Lower leg skin (tissue), 4 donors: ENCODE measurements at places on chromosomes 5 and 9.

DNA sequence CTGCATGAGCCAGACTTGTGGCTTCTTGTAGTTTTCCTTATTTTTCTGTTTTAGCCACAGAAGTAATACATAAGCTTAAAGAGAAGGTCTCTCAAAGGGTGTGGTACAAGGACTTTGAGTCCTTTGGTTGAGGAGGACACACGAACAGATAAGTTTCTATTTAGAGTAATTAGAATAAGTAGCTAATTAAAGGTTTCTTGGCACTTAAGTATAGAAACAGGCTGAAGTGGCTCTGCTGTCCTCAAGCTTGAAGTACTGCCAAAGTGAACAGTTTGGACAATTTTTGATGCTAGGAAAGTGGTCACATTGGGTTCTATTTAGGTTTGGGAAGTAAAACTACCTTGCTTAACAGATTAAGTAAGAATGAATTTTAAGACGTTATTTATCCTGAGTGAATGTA lies 278.3 kb upstream of the MPDZ start:
- DNase-seq: no peak

GRCh38 chr5:163841-164240 lies 27.5 kb upstream of the LRRC14B start:
- DNase-seq: peak; percentile 50

DNA sequence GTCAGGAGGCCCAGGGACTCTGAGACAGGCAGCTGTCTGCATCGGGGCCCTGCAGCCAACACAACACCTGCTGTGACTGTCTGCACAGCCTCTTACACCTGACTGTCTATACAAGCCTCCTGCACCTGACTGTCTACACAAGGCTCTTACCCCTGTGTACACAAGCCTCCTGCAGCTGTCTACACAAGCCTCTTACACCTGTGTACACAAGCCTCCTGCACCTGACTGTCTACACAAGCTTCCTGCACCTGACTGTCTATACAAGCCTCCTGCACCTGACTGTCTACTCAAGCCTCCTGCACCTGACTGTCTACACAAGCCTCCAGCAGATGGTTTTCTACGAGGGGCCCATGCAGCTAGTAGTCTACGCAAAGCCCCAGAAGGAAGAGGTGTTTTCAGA lies 18.6 kb downstream of the IRX2 start:
- no peak for DNase-seq

DNA sequence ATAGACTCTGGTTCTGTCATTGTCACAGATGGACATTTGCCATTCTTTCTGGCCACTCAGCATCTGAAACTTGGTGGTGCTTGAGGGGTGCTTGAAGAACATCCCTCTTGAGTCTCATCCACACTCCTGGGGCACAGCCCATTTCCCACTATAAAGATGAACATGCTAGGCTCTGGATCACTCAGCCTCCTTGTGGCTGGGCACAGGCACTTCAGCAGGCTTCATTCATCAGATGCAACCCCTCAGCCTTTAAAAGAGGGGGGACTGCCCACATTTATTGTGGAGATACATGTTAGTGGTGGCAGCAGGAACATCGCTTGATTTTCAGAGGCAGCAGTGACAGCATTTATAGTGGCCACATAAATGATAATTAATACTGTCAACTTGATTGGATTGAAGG lies 124.7 kb upstream of the NIPBL start:
- no peak for DNase-seq

GRCh38 chr5:62038024-62038423 lies 268.0 kb upstream of the KIF2A start:
- no peak for DNase-seq

- peak; percentile 83 for DNase-seq
Observed at GRCh38 chr9:87635656-87636501, 90.0 kb upstream of the CTSL start.

DNA sequence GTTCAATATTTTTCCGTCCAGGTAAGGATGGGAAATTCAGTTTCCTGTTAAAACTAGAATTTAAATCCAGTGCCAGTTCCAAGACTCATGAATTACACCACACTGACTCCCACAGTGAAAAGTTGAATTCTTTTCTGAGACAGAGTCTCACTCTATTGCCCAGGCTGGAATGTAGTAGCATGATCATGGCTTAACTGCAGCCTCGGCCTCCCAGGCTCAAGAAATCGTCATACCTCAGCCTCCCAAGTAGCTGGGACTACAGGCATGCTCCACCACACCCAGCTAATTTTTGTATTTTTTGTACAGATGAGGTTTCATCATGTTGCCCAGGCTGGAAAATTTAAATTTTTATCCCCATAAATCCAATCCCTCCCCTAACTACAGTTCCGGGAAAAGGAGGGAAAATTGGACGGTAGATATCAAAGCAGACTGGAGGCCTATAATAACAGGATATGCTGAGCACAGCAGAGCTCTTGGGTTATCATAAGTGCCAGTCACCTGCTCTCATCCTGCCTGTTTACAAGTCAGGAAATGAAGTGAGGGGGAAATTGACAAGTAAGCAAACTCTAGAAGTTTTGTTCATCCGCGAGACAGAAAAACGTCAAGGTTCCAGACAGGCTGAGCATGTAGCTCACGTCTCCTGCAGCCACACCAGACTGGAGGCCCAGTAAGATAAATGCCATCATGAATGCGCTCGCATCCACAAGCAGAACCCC lies 105.7 kb downstream of the UGCG start:
- no peak for DNase-seq

DNA sequence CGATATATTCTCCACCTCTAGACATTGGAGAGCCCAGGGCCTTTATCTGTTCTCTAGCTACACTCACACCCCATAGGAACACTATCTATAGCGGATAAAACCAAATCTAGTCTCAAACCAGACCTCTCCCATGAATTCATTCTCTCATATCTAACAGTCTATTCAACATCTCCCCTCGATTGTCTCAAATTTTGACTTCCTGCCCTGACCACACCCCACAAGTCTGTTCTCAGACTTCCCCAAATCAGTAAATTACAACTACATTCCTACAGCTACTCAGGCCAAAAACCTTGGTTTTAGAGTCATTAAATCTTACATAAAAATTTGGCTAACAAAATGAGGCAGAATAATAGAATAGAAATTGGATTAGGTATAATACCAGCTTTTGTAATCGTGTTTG lies 12.5 kb upstream of the SLC1A3 start:
- no peak for DNase-seq

- no peak for DNase-seq
Observed at GRCh38 chr5:17114233-17114632, 103.2 kb upstream of the BASP1 start.

DNA sequence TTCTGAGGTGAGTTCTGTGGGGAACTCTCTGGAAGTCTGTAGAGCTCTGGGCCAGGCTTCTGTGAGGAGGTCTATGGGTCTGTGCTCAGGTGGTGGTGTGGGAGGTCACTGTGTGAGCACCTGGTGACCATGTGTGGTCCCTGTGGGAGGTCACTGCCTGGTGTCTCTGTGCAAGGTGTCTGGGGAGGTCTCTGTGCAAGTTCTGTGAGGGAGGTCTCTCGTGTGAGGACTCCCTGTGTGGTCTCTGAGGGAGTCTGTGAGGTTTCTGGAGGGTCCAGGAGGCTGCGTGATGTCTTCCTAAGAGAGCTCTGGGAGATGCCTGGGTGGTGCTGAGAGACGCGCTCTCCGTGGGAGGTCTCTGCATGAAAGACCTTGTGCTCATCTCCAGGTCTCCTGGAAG lies 6.0 kb upstream of the SPATA31E1 start:
- DNase-seq: no peak
